ENCODE measurements at places on chromosomes 16 and 17. TPM values are rescaled to one million over a fixed set of nuclear protein-coding genes. Genes with fewer than 3 reads are reported as not detected.
A peak's percentile ranks its signal among the peaks of the same experiment; 100 is the strongest.

DNA sequence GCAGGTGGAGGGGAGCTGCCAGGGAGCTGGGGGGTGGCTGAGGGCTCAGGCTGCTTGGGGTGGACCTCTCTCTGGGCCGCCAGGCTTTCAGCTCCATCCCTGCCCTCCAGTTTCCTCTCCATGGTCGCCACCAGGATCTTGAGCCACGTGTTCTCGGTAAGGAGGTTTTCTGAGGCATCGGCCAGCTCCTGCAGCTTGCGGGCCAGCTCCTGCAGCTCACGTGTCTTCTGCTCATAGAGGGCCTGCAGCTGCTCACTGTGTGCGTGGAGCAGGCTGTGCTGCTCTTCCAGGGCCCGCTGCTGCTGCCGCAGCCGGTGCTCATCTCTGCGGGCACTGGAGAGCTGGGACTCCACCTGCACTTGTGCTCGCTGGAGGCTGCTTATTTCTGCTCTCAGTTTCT is 11.0 kb downstream of the SNN start:
- no peak for DNase-seq

GRCh38 chr16:79801646-79802045 is 201.1 kb upstream of the MAF start:
- DNase-seq = peak; percentile 36

GRCh38 chr16:50942143-50942542 is 200.3 kb downstream of the CYLD start:
- no peak for DNase-seq

- no peak for DNase-seq
Measured at GRCh38 chr16:74447578-74447977, 26.3 kb upstream of the CLEC18B start.

Gene ABHD15
- 6.8 TPM for polyA plus RNA-seq
